ENCODE measurements at places on chromosomes 12 and 14. TPM values are rescaled to one million over a fixed set of nuclear protein-coding genes. Genes with fewer than 3 reads are reported as not detected.

The SLC6A12 gene
- total RNA-seq = not detected

The TRIAP1 gene
- total RNA-seq = 53.0 TPM

The POLE2 gene
- total RNA-seq = 19.9 TPM

The HRK gene
- total RNA-seq = not detected

Measured in myometrial cell (primary cell).